HuH-7.5 (cell line): ENCODE measurements at places on chromosomes 13 and 19.

DNA sequence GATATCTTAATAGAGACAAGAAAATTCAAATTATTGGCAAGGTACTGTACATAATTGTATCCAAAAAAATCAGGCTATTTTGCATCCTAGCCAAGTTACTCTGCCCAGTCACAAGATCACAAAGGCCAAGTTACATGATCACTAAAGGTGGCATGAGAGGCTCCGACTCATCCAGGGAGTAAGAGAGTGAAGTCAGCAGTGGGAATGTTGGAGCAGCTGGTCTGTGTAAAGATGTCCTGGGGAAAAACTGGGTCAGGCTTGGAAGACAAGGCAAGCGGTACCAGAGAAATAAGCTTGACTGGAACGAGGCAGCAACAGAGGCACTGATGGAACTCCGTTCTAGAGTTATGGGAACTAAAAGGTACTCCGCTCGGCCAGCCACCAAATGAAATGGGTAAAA, 50.2 kb upstream of the PSG2 start:
- no peak for DNase-seq

GRCh38 chr13:46593398-46593797, 40.4 kb downstream of the LRCH1 start:
- no peak for DNase-seq

GRCh38 chr13:87129602-87130300, 541.4 kb upstream of the SLITRK5 start:
- no peak for DNase-seq

- no peak for DNase-seq
Measured at GRCh38 chr19:49951806-49952478, 9.0 kb downstream of the SIGLEC11 start.

- peak; percentile 62 for DNase-seq
Measured at GRCh38 chr19:48556163-48556562, 4.2 kb downstream of the SULT2B1 start.

DNA sequence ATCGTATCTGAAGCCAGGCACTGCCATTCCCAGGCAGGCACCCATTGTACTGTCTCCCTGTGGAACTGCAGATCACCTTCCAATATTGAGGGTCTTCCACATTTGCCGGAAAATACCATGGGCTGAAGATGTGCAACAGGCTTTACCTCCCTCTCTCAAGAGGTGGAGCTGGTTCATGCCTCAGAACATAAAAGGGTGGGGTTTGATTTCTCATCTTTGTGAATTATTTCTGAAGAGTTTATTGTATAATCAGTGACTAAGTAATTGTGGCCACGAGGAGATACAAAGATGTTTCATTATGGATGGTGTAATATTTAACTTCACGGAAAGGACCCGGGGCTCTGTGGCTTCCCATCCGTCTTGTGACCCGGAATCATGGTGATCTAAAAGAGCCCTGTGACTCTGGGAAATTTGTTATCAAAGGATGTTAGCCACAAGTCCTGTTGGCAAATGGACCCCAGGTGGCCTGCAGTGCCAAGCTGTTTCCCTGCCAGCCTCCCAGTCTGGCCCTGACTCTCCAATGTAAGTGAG, 230.5 kb downstream of the LACC1 start:
- DNase-seq = no peak

- no peak for DNase-seq
Measured at GRCh38 chr13:52010890-52011631, at the start of gene ATP7B. TSS of gene ATP7B (minus strand) at chr13:52011450. CDS start at chr13:52011337, 113 bp downstream.

- DNase-seq = no peak
Measured at GRCh38 chr13:19606152-19606551, 27.3 kb upstream of the MPHOSPH8 start.

- no peak for DNase-seq
Measured at GRCh38 chr19:1752757-1753728, at the start of gene ONECUT3. TSS of gene ONECUT3 (plus strand) at chr19:1753506. CDS start at chr19:1753663, 157 bp downstream.

DNA sequence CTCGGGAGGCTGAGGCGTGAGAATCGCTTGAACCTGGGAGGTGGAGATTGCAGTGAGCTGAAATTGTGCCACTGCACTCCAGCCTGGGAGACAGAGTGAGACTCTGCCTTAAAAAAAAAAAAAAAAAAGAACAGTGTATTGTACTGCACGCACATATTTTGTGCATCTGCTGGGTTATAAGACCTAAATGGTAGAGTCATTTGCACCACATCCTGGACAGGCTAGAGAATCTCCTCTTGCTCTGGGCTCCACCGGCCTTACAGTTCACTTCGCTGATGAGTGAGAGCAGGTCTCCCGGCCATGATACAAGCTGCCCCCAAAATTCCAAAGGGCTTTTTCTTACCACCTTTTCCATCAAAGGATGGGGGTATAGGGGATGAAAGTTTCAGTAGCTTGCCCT, 7.2 kb upstream of the SAE1 start:
- DNase-seq = no peak

DNA sequence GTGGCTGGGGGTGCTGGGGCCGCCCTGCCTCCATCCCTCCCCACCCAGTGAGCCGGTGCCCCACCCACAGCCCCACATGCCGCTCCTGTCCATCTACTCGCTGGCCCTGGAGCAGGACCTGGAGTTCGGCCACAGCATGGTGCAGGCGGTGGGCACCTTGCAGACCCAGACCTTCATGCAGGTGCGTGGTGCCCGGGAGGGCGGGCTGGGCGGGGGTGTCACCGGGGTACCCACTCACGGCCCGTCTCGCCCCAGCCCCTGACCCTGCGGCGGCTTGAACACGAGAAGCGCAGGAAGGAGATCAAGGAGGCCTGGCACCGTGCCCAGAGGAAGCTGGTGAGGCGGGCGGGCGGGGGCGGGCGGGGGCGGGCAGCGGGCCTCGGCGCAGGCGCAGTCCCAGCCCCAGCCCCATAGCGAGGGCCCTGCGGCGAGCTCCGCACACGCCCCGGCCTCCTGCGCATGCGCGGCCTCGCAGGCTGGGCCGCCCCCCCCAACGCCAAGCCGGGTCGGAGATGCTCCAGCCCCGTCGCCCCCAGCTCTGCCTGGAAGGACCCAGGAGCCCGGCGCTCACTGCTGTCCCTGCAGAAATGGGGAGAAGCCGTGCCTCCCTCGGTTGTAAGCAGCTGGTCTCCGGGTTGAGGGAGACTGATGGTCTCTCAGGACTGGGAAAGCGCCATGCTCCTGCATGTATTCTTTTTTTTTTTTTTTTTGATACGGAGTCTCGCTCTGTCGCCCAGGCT, 7.7 kb downstream of the ARHGAP45 start:
- DNase-seq = peak; percentile 99

DNA sequence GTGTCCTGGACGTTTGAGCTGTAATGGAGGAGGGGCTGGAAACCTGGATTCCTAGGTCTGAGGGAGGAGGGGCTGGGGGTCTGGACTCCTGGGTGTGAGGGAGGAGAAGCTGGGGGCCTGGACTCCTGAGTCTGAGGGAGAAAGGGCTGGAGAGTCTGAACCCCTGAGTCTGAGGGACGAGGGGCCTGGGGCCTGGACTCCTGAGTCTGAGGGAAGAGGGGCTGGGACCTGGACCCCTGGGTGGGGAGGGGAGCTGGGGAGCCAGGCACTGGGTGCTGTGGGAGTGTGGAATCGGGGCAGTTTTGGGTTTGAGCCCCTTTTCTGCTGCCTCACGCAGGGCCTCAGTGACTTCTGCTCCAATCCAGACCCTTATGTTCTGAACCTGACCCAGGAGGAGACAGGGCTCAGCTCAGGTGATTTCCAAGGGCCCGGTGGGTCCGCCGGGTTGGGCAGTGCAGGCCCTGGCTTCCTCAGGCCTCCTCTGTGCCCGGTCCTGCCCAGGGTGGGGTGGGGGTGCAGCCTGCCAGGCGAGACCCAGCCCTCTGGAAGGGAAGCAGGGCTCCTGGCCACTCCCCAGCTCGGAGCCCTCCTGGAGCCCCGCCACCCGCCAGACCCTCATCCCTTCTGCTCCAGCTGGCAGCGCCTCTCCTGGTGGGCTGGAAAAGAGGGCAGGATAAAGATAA, 14.4 kb downstream of the TTYH1 start:
- DNase-seq = no peak

GRCh38 chr19:1852581-1853128, 4.4 kb upstream of the REXO1 start:
- no peak for DNase-seq

DNA sequence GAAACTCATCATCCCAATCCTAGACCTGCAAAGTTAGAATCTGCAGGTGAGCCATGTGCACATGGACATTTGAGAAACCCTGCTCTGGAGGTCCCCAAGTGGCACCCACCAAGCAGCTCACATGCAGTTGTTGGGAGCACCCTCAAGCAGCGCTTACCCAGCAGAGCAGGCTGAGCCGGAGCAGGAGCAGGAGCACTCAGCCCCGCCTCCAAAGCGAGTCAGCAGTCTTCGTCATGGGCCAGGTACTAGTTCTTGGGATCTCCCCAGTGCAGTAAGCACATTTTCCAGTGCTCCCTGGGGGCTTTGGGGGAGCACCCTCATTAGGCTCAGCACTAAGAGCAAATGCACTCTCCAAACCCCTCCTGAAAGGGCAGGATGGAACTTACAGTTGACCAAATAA, 572.7 kb downstream of the IRS2 start:
- DNase-seq = no peak

DNA sequence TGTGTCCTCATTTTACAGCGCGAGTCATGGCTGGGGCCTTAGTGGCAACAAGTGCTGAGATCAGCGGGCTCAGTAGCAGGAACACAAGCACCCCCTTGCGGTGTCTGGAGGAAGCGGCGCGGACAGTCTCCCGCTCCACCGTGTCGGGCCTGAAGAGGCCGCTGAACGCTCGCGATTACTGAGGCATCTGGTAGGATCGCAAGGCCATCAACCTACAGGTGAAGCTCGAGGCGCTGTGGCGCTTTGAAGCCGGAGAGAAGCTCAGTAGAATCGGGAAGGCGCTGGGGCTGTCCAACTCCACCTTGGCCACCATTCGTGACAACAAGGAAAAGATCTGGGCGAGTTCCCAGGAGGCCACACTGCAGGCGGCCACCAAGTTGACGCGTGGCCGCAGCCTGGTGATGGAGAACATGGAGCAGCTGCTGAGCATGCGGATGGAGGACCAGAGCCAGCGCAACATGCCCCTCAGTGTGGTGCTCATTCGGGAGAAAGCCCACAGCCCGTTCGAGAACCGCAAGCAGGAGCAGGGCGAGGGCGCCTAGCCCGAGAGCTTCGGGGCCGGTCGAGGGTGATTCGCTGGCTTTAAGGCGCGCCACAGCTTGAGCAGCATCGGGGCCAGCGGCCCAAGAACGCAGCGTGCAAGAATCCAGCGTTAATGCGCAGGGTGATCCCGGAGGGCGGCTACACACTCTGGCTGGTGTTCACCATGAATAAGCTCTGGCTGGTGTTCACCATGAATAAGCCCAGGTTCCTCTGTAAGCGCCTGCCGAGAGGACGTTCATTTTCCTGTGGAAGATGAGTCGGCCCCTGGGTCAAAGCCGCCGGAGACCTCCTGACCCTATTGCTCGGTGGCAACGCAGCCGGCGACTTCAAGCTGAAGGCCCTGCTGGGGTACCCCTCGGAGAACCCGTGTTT, 8.3 kb upstream of the MZF1 start:
- no peak for DNase-seq

- no peak for DNase-seq
Measured at GRCh38 chr19:51417107-51417809, at the start of gene SIGLEC10. TSS of gene SIGLEC10 (minus strand) at chr19:51417642. CDS start at chr19:51417581, 61 bp downstream.

DNA sequence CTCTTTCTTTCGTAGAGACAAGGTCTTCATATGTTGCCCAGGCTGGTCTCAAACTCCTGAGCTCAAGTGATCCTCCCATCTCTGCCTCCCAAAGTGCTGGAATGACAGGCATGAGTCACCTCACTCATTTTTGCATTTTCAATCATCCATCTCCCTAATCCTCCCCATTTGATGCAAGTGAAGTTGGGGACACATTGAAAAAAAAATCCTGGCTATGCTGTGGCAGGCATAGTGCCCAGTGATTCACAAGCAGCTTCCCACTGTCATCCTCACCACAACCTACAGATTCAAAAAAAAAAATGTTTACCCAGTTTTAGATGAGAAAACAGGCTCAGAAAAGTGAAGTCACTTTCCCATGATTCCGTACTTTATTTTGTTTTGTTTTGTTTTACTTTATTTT, 44.7 kb upstream of the USP29 start:
- DNase-seq = no peak

GRCh38 chr13:59601993-59602392, 561.7 kb downstream of the DIAPH3 start:
- no peak for DNase-seq

- DNase-seq = no peak
Measured at GRCh38 chr19:48645620-48646000, 377 bp downstream of the CA11 start.

DNA sequence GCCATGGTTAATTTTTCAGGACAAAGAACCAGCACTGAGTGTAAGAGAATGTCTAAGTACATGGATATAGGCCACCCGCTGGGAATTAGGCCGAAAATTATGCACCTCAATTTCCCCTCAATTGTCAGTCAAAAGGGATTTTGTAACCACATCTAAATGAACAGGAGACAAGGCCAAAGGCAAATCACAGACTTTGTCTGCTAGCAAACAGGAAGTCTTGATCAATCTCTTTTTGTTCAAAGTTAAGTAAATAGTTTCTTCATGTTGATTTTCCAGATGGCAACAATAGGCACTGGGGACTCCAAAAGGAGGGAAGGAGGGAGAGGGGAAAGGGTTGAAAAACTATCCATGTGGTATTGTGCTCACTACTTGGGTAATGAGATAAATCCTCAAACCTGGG, 276.0 kb downstream of the COG6 start:
- no peak for DNase-seq

DNA sequence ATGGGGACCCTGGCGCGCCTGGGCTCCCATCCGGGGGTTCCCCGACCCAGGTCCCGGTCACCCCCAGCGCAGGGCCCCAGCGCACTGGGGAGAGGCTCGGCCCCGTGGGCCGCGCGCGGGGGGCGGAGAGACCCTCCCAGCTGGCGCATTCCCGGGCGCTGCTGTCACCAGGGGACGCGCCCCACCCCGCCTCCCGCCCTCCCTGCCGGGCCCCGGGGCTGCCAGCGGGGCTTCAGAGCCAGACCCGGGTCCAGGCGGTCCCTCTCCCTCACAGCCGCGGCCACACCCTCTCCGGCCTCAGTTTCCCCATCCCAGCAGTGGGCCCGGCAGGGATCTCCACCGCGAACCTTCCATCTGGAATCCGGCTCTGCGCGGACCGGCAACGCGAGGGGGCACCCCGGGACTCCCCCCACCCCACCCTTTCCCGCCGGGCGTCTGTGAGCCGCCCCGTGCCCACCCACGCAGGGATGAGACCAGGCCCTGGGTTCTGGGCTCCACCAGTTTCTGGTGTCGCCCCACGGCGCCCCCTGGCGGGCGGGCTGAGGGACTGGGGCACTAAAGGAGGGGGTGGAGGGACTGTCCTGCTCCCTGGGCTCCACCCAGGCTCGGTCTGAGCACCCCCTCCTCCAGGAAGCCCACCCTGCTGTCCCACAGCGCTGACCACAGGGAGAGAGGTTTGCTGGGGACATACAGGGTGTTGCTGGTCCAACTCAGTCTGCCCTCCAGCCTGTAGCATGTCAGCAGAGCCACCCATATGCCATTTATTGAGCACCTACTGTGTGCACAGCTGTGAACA, 878 bp upstream of the ADAMTSL5 start:
- peak; percentile 89 for DNase-seq

GRCh38 chr19:40228346-40228745, 1.9 kb upstream of the CCNP start:
- DNase-seq = no peak

GRCh38 chr19:9584073-9584833, at the start of gene ZNF121:
TSS of gene ZNF121 (minus strand) at chr19:9584504. CDS start at chr19:9568097, 16,407 bp downstream.
- peak; percentile 54 for DNase-seq

- no peak for DNase-seq
Measured at GRCh38 chr19:14383661-14384555, 2.7 kb downstream of the ADGRE5 start.
